ENCODE measurements at places on chromosomes 6 and 20.

GRCh38 chr20:58945965-58946631, 35.0 kb upstream of the NELFCD start:
- peak; percentile 27 for DNase-seq

GRCh38 chr6:39892490-39893129, 41.7 kb downstream of the MOCS1 start:
- no peak for DNase-seq

- DNase-seq: no peak
Observed at GRCh38 chr20:43284486-43284885, 94.8 kb upstream of the PTPRT start.

- peak; percentile 71 for DNase-seq
Observed at GRCh38 chr6:106097411-106098231, 11.5 kb downstream of the PRDM1 start.
